ENCODE measurements at places on chromosomes 12 and 14.

GRCh38 chr12:32558903-32559302 lies 120.2 kb upstream of the DNM1L start:
- DNase-seq: no peak

DNA sequence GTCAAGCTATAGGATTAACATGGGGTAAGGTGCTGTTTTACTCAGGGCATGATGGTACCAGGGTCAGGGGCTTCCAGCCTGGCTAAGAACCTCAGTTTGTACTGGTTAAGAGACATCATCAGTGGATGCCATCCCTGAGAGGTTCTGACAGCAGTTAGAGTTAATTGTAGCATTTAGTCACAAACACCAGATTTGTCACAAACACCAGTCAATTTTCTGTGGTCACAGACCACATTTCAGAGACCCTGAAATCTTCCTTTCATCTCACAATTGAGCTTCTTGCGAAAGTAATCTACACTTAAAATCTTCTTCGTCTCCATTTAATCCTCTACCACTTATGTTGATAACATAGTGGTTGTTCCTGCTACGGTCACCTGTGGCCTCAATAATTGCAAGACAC lies 143.0 kb upstream of the EGLN3 start:
- DNase-seq: no peak

- no peak for DNase-seq
Measured at GRCh38 chr12:69875416-69875935, 50.4 kb downstream of the MYRFL start.

- DNase-seq: no peak
Measured at GRCh38 chr12:129467726-129468125, 436.1 kb downstream of the TMEM132D start.

DNA sequence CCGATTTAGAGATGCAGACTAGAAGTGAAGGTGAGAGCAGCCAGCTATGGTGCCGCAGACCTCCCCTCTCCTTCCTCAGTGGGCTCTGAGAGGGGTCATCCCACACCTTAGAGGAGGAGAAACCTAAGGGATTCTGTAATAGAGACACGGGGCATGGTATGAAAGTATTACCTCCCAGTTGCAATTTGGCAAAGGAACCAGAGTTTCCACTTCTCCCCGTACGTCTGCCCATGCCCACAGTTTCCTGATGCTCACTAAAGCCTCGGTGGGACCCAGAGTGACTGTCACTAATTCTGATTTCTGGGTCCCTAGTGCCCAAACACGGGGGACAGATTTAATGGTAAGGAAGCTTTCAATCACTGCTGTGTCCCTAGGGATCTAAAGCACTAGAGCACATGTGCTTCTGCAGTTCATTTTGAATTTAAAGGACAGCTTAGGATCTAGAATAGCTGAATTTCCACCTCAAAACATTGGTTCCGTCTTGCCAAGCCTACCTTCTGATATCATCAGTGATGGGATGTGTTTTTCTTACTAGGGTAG lies 44.1 kb downstream of the DAD1 start:
- DNase-seq: no peak

DNA sequence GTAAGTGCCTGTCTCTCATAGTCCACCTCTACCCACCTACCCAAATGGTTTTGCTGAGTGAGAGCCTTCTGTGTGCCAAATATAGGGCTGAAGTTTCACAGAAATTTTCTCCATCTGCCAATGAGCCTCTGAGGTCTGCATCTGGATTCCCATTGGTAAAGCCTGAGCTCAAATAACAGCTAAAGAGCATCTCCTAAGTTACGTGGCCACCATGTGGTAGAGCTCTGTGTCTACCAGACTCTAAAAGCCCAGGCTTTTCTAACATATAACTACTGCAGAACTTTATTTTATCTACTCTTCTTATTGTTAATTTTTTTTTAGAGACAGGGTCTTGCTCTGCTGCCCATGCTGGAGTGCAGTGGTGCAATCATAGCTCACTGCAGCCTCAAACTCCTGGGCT lies 16.0 kb downstream of the AMDHD1 start:
- DNase-seq: peak; percentile 16

DNA sequence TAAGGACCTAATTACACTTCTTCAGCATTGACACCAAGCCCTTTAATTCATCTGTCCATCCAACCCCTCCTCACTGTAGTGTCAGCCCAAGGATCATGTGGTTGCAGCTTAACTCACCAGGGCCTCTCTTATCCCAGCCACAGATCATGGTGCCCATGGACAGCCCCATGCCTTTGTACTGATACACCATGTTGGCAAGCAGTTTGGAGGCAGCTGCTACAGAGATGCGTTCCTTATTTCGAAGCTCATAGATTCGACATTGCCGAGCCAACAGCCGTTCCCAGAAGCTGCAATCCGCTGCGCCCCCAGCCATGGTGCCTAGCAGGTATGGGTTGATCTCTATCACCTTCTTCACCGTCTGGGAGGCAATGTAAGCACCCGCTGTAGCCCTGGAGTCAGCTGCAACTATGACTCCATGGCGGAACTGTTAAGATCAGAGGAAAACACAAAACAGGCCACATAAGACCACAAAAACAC lies 1.4 kb downstream of the PSMB5 start:
- no peak for DNase-seq

DNA sequence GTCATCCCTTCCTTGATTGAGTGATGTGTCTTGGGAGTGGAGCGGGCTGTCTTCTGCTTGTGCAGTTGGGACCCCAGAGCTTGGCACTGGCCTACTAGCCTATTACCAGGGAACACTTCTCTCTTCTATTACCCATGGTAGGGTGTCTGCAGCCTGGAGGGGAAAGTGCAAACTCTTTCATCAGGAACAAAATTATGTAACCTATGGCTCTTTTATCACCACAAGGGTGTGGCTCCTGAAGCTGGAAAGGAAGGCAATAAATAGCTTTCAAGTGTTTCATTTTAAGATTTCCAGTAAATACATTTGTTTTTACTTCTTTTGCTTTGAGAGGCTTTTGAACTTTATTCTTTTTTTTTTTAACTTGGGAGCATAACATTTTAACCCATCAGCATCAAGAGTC lies 349.7 kb upstream of the FAR2 start:
- DNase-seq: no peak

- no peak for DNase-seq
Measured at GRCh38 chr14:51789114-51789513, 71.3 kb upstream of the GNG2 start.

GRCh38 chr14:54470701-54471100 lies 18.1 kb downstream of the GMFB start:
- peak; percentile 77 for DNase-seq
